ENCODE measurements at places on chromosomes 4 and X.
A peak's percentile ranks its signal among the peaks of the same experiment; 100 is the strongest.

- peak; percentile 41 for DNase-seq
These were observed 132.1 kb upstream of the CXCL13 start for GRCh38 chr4:77473509-77473908.

DNA sequence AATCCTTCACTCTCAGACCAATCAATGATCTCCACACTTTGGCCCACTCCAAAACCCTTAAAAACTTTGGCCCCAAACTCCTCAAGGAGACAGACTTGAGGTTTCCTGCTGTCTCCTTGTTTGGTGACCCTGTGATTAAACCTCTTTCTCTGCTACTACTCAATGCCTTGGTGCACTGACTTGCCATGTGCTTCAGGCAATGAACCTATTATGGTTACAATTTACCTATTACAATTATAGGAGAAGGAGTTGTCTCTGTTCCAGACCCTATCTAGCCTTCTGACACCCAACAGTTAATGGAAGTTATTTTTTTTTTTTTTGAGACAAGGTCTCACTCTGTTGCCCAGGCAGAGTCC lies 263.1 kb downstream of the STIM2 start:
- no peak for DNase-seq

GRCh38 chr4:123822353-123822752 lies 425.8 kb downstream of the SPRY1 start:
- DNase-seq, result no peak

DNA sequence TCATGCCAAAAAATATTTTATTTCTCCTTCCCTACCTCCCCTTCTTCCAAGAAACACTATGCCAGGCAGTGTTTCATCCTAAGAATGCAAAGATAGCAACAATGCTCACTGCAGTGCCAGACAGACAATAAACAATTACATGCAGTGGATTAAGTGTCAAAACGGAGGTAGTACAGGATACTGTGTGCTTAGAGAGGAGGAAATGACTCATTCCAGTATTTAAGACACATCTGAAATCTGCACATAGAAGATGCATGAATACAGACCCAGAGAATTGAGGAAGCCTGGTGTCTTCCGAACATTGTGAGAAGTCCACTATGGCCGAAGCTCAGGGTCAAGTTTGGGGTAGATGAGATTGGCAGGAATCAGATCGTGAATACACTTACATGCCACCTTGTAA lies 326.4 kb downstream of the PPP3CA start:
- DNase-seq, result no peak

- DNase-seq, result no peak
These were observed 27.8 kb downstream of the BANK1 start for GRCh38 chr4:101818362-101818761.

- no peak for DNase-seq
These were observed 1852.9 kb upstream of the PCDH10 start for GRCh38 chr4:131296192-131296591.

Data from germinal center (tissue), 1 donor.